GM23248 (cell line): ENCODE measurements at places on chromosomes 2 and 18. TPM values are rescaled to one million over a fixed set of nuclear protein-coding genes. Genes with fewer than 3 reads are reported as not detected.
A peak's percentile ranks its signal among the peaks of the same experiment; 100 is the strongest.

CXCR1 gene
- total RNA-seq: not detected in 2 replicates

TAF4B gene
- total RNA-seq: 1.1 and 1.9 TPM in 2 replicates

RUFY4 gene
- total RNA-seq: not detected in 2 replicates

LIPG gene
- 0.25 and 0.43 TPM in 2 replicates for total RNA-seq

NAT8 gene
- total RNA-seq: not detected in 2 replicates

C2orf66 gene
- total RNA-seq: not detected in 2 replicates

SLC66A3 gene
- total RNA-seq: 34.9 and 46.4 TPM in 2 replicates

IL1RL2 gene
- 2.3 and 2.9 TPM in 2 replicates for total RNA-seq

COL4A4 gene
- total RNA-seq: 0.76 and 1.0 TPM in 2 replicates

PSMG2 gene
- total RNA-seq: 63.4 and 81.7 TPM in 2 replicates

FSHR gene
- total RNA-seq: not detected in 2 replicates

DNA sequence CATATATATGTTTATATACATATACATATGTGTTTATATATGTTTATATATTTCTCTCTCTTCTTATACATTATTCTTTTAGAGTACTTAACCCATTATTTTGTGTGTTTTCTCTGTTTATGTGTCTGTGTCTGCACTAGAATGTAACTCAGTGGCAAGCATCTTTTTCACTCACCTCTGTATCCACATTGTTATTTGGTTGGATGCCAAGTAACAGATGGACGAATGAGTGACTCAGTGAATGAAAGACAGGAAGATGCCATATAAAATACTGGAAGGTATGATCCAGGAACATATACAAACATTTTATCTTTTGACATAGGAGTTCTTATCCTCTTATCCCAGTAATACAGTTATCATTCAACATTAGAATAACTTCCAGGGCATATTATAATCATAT, 684.8 kb downstream of the RNF144A start:
- no peak for DNase-seq

- DNase-seq: peak; percentile 94
Measured at GRCh38 chr2:8543383-8544170, 138.3 kb upstream of the ID2 start.

DNA sequence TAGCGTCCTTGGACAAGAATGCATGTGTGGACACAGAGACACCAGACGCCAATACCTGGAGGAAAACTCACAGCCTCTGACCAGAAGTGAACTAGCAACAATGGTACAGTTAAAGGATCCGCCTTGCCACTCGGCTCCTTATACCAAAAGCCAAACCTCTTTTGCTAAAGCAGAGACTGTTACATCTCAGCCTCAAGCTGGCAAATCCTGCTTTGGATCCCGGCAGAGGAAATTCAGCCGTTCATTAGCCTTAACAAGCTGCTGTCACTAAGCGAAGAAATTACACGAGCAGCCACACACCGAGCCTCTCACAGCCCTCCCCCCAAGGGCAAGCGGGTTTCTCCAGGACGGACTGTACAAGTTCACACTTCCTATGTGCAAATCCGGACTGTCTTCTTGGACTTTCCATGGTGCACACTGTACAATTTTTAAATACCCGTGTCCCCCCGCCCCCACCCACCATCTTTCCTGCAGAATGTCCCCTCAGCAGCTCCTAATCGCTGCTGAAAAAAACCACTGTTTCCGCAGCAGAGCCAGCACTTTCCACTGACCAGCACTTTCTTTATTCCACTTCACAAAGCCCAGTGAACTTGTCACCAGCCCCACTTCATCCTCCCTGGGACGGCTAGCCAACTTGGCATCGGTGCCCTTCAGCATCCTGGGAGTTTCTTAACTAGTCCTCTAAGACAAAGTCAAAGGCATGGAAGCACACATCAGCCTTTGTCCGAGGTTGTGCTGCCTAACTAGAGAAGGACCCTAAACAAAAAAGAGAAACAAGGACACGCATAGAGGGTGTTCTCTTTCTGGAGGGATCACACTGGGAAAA, 1.5 kb downstream of the KLF7 start:
- peak; percentile 63 for DNase-seq

GRCh38 chr18:46657115-46657955, at the start of gene LOXHD1:
Gene LOXHD1 (minus strand): TSS chr18:46657220. CDS start chr18:46657033, 187 bp downstream.
- DNase-seq: no peak

- DNase-seq: no peak
Measured at GRCh38 chr2:95761556-95761955, 169.8 kb downstream of the TRIM43 start.

- no peak for DNase-seq
Measured at GRCh38 chr2:163852616-163853015, 116.8 kb upstream of the FIGN start.

DNA sequence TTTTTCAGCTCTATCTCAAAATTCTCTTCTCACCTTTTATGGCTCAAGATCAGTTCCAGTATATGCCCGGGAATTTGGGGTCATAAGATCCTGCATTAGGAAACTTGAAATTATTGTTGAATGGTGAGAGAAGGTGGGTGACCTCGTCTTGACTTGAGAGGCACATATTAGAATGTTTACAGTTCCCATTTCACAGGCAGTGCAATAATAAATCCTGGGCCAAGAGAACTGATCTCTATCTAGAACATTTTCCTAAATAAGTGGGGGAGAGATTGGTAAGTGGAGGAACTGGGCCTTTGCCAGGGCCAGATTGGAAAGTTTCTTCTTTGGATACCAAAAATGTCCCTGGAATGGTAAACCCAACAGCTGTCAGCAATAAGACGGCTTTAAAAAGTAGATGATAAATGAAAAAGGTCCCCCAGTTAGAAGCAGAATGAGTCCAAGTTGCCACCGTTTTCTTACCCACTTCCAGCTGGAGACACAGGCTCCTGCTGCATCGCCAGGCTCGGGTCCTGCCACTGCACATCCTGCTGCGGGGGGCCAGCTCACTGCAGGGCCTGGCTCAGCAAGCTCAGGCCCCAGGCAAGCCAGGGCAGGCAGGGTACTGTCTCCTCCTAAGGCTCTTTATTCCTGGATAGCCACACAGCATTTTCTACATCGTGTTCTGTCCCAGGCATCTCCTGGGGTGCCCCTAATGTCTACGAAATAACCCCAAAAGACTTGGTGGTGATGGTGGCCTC, 126.4 kb upstream of the EPAS1 start:
- no peak for DNase-seq

GRCh38 chr2:118687698-118688097, 159.8 kb downstream of the EN1 start:
- DNase-seq: no peak
